Adrenal gland (tissue), 19 donors: ENCODE measurements at places on chromosomes 1 and 21.
A peak's percentile ranks its signal among the peaks of the same experiment; 100 is the strongest.

DNA sequence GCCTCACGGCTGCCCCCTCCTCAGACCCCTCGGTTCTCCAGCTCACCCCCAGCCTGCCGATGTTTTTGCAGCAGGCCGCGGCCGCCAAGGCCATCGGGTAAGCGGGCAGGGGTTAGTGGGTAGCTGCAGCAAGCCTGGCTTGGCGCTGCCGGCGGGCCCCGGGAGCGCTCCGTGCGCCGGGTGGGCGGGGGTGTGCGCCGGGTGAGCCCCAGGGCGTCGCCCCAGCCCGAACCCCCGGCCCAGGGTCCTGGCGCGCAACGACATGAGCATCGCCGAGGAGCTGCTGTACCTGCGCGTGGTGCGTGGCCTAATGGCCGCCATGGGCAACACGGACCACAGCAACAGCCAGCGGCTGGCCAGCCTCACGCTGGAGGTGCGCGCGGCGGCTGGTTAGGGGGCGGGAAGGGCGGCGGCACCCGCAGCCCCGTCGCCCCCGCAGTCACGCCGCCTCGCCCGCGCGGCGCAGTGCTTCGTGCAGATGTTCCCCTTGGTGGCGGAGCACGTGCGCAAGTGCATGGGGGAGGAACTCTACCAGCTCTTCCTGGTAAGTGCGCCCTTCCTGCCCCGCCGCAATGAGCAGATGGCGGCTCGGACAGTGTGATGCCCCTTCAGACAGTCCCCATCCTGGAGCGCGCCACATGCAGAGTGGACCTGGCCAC lies 6.5 kb downstream of the RNU5D-1 start:
- H3K4me3 ChIP-seq: no peak overlapping the region
- no peak overlapping the region for H3K27ac ChIP-seq
- no peaks in the 10 kb centered on the region for H3K36me3 ChIP-seq
- no peak for DNase-seq

DNA sequence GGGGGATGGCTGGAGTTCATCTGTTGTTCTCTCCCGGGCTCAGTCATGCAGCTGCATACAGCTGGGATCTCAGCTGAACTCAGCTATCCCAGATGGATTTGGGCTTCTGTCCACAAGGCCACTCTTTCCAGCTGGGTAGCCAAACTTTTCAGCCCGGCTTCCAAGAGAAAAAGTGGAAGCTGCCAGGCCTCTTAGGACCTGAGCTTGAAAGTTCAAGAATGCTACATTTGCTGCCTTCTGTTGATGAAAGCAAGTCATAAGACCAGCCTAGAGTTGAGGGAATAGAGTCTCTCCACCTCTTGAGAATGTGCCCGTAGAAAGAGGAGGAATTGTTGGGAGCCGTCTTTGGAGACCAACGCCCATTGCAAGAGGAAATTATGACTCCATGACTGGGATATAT lies 95.3 kb downstream of the C1orf21 start:
- H3K27me3 ChIP-seq: no peaks in the 10 kb centered on the region
- peak; percentile 55 for DNase-seq
- peaks cover 50% of the 10 kb centered on the region for H3K4me1 ChIP-seq
- H3K27ac ChIP-seq: no peak overlapping the region
- H3K4me3 ChIP-seq: no peak overlapping the region

DNA sequence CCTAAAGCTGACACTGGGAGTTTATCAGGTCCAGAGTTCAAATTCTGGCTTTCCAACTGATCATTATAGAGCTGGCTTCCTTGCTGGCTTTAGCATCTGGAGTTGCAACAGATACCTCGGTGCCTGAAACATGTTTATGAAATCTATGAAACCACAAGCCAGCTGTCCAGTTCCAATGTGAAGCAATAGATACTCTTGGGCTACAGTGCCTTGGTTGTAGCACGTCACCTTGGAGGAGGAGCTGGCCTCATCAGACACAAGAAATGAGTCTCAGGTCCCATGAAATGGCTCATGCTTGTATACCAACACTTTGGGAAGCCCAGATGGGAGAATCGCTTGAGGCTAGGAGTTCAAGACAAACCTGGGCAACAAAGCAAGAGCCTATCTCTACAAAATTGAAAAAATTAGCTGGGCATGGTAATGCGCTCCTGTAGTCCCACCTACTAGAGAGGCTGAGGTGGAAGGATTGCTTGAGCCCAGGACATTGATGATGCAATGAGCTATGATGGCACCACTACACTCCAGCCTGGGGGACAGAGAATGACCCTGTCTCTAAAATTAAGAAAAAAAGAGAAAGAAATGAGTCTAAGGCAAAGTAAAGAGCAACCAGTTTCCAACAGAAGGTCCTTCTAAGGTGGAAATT lies 132.5 kb upstream of the ZNF648 start:
- H3K27me3 ChIP-seq: no peaks in the 10 kb centered on the region
- H3K36me3 ChIP-seq: no peaks in the 10 kb centered on the region
- H3K4me1 ChIP-seq: no peaks in the 10 kb centered on the region

DNA sequence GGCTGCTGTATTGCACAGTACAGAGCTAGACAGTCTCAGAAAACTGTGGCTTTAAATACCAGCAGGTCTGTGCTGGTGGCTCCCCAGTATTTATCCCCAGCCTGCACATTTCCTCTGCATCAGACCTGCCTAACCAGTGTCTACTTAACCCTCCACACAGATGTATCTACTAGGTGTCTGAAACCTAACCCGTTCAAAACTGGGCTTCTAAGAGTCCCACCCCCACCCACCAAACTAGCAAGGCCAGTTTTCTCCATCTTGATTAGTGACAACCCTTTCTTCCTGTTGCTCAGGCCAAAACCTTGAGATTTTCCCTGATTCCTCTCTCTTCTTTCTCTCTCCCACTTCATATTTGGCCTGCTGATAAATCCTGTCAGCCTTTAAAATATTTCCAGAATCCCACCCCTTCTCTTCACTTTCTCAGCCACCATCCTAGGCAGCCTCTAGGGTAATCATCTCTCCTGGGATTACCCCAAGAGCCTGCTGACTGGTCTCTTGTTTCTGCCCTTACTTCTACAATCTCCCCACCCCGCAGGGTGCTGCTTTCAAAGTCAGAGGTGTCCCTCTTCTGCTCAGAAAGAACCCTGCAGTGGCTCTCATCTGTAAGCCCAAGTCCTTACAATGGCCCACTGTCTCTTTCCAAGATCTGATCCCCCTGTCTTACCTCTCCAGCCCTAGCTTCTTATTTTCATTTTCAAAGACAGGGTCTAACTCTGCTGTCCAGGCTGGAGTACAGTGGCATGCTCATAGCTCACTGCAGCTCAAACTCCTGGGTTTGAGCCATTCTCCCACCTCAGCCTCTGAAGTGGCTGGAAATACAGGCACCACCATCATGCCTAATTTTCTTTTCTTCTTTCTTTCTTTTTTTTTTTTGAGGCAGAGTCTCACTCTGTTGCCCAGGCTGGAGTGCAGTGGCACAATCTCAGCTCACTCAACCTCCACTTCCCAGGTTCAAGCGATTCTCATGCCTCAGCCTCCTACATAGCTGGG lies 45.2 kb downstream of the H3-3A start:
- H3K4me3 ChIP-seq: no peak overlapping the region
- no peaks in the 10 kb centered on the region for H3K27me3 ChIP-seq
- no peaks in the 10 kb centered on the region for H3K36me3 ChIP-seq

DNA sequence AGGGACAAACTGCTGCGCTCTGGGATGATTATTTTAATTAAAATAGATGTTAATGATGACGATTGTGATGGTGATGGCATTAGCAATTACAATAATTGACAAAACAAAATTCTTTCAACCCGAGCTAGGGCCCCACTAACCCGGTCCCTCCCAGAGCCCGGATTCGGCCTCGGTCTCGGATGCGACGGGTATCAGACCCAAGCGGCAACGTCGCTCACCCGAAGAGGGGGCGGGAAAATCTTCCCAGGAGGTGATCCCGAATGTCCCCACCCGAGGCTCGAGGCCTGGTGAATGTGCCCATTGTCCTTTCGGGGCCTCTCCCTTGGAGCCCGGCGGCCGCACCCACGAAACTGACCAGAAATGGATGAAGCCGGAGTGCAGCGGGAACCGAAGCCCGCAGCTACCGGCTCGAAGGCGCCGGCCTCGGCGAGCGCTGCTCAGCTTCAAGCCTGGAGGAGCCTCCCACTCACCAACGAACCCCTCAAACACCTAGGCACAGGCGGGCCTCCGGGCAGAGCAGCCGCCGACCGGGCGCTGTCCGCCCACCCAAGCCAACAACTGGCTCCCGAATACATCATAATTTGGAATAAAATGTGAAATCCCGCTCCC lies 1.2 kb downstream of the TAL1 start:
- H3K4me3 ChIP-seq: no peak overlapping the region
- no peak for DNase-seq
- H3K27ac ChIP-seq: peak overlapping the region; percentile 77
- H3K27me3 ChIP-seq: peaks cover 71% of the 10 kb centered on the region
